Activated effector memory CD4-positive, alpha-beta T cell treated with Interleukin-2 at 50 U/mL for 16 hours (primary cell): ENCODE measurements at places on chromosomes 6 and 20.

GRCh38 chr6:2534406-2535042 is 216.2 kb downstream of the MYLK4 start:
- no peak for DNase-seq

- DNase-seq: no peak
These were observed 14.8 kb downstream of the SLCO4A1 start for GRCh38 chr20:62656919-62657588.

DNA sequence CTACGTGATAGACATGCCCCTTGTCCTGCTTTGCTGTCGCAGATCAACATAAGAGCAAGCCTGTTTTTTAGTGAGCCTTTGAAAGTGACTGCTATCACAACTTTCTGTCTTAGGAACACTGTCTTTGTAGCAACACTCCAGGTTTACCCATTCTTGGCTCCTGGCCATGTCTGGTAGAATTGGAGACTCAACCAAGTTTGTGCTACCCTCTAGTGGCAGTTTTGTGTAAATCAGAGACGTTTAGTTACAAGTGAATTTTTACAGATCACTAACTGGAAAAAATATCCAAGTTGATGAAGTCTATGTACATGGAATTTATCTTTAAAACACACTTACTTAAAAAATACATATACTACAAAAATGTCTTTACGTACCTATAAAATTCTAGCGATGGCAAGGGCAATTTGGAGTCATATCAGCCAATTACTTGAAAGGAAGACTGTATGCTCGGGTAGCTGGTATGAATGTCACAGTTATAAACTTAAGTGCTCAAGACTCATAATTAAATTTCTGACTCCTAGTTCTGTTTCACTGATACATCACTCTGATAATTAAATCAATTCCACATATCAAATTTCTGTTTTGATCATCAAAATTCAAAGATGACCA is 101.4 kb downstream of the ADGB start:
- no peak for DNase-seq

DNA sequence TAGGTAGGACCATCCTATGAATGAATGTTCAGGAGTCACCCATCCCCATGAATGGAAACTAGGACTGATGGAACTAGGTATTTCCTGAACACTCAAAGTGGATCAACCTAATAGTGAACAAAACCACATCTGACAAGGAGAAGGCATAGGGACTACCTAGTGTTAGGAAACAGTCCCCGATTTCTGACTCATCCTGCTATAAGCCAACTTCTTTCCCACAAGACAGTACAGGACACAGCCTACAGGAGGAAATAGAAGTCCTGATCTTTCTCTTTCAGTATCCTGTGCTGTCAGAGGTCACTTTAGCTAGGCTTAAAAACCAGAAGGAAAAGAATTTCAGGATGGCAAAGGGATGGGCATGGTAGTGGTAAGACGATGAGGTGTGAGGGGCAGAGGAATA is 19.5 kb upstream of the GMDS start:
- no peak for DNase-seq

GRCh38 chr6:110387986-110388385 is 27.4 kb downstream of the DDO start:
- no peak for DNase-seq

- no peak for DNase-seq
These were observed 252.3 kb upstream of the FOXQ1 start for GRCh38 chr6:1059596-1059995.

DNA sequence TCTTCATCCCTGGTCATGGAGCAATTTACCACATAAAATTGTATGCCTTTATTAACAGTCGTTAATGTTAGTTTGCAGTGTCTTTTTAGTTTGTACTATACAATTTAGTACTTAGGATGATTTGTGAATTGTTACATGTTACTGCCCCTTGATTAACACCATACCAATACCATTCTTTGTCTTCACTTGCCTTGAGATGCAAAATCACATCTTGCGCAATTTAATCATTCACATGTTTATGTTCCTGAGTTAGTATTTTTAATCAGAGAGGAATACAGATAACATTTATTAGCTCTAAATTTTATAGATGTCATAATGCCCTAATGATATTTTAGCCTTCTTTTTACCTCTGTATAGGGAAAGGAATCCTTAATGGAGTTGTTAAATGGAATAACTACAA is 114.1 kb downstream of the SCAF8 start:
- no peak for DNase-seq

DNA sequence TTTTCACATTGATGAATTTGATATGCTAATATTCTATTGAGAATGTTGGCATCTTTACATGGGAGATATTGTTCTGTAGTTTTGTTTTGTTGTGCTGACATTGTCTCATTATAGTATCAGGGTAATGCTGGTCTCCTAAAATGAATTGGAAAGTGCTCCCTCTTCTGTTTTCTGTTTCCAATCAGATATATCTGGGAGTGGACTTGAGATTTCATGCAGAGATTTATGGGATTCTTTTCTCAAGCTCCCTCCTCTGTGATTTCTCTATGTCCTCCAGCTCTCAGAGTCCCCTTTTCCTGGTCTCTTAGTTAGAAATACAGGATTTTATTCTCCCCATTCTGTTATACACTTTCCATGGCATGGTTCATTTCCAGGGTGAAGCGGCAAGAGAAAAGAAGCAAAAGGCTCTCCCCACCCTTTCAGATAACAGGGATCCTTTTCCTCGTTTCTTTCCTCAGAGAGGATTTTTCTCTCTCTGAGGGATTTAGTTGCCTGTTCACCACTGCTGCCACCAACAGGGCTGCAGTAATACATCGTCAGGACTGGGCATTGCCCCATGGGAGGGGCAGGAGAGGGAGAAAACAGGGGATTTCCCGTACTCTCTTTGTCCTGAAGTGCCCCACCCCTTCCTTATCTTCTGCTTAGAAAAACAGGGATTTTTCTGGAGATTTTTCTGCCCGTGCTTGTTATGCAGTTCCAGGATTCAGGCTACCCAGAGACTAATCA is 59.3 kb upstream of the STMND1 start:
- no peak for DNase-seq

- peak; percentile 51 for DNase-seq
These were observed at the start of gene NPEPL1 for GRCh38 chr20:58692579-58693225. Gene NPEPL1 (plus strand): TSS chr20:58692800. CDS start chr20:58692901, 101 bp downstream.

- no peak for DNase-seq
These were observed 121.5 kb downstream of the UST start for GRCh38 chr6:148868314-148868713.

GRCh38 chr20:58840816-58841538 is 9.7 kb downstream of the GNAS-AS1 start:
- no peak for DNase-seq

DNA sequence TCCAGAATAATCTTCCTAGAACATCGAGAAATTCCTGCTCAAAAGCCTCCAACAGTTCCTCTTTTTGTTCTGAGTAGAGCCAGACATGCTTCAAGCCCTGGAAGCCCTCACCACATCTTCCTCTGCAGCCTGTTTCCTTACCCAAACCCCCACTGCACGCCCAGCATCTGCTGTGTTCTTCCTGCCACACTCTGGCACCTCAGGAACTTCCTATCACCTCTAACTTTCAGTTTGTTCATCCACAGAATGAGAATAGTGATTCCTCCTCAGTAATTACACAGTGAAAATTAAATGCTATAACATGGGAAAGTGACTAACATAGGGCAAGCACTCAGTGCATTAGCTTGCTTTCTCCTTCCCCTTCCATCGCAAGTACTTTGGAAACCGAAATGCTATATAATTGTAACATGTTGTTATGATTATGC is 26.3 kb downstream of the C6orf89 start:
- DNase-seq: peak; percentile 15

GRCh38 chr20:3778976-3779375 is 2.3 kb downstream of the SPEF1 start:
- no peak for DNase-seq

GRCh38 chr6:142075516-142076101 is 57.1 kb upstream of the GJE1 start:
- no peak for DNase-seq

GRCh38 chr6:41785254-41785653 is 2.2 kb upstream of the TOMM6 start:
- DNase-seq: no peak

- DNase-seq: no peak
These were observed 7.4 kb downstream of the HLA-F start for GRCh38 chr6:29730575-29731126.

DNA sequence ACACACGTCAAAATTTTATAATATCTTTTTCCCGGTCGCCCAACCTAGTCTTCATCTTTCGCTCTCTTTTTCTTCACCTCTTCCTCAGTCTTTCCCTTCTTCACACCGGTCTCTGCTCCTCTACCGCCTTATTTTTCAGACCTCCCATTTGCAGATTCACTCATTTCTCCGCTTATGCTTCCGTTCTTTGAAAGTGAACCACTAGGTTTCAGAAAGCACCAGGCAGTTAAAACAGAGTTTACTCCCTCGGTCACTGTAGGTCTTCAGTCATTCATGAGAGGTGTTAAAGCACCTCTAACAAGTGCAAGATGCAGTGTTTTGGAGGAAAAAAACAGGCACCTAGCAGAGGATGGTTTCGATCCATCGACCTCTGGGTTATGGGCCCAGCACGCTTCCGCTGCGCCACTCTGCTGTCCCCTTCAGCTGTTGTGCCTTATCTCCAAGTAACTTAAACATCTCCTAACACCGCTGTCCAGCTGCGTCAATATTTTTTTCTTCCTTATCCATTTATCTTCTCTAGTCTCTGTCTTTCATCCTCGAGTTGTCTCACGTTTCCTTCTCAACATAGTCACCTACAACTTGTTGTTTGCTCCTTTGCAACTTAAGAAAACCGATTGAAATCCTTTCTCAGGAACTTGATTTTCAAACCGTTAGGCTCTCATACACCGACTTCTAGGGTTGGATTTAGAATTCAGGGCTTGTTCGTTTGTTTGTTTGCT is 119.7 kb upstream of the ZNF184 start:
- DNase-seq: no peak

GRCh38 chr6:31083742-31084354 is 28.5 kb downstream of the C6orf15 start:
- DNase-seq: no peak

DNA sequence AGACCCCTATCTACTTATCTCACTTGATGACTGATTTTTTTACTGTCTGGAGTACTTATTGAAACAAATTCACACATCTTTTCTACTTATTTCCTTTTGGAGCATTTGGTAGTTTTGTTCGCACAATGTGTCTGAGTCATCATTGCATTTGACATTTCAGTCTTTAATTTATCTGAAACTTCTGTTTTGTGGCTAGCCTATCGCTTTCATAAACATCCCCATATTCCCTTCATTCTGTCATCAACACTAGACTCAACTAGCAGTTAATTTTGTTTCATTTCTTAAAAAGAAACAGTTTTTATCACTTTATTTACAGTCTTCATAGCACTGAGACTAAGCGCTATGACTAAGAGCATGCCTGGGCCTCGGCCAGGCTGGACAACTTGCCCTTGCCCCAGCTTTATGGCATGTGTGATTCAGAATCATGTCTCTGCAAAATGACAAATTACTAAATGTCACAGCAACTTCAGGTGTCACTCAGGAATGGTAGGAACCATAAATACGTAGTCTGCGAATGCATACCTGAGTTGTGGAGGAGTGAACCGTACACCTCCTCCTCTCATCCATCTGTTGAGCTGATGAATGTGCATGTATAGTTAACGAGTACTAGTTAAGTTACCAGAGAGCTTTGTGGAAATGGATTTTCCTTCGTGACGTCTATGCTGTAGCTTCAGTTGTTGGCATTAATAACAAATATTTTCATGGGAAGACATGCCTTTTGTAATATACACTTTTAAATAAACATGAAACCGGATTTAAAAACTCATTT is 16.2 kb downstream of the L3MBTL3 start:
- no peak for DNase-seq

DNA sequence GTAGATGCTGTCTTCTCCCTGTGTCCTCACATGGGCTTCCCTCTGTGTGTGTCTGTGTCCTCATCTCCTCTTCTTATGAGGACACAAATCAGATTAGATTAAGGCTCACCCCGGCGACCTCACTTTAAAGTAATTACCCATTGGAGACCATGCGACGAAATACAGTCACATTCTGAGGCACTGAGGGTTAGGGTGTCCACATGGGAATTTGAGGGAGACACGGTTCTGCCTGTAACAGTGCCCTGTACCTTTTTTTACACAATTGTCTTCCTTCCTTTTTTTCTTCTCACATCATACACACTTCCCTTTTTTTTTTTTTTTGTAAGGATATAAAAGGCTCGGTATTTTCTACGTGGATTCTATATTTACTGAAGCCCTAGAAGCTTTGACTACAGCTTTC is 48.9 kb downstream of the DEK start:
- no peak for DNase-seq

DNA sequence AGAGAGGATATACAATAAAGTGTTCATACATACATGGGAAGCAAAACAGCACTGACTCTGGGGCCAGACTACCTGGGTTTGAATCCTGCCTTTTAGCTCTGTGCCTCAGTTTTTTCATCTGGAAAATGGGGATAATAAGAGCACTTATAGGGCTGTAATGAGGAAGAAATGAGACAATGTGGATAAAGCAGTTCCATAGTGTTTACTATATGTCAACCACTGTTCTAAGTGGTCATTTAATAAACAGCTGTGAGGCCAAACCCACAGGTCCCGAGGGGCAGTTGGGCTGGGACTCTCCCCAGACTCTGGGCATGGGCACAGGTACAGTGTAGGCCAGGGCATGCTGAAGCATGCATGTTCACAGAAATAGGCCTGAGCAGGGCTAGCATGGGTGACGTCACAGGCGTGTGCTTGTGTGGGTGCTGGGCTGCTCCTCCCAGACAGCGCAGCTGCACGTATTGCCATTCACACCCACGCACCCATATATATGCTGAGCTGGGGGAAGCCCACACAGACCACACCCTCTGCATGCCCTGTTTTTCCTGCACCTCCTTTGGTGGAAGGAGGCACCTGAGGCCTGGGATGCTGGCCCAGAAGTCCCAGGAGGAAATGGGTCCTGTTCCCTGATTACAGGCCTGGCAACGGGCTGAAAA is 3.5 kb upstream of the PLCG1 start:
- DNase-seq: peak; percentile 27

DNA sequence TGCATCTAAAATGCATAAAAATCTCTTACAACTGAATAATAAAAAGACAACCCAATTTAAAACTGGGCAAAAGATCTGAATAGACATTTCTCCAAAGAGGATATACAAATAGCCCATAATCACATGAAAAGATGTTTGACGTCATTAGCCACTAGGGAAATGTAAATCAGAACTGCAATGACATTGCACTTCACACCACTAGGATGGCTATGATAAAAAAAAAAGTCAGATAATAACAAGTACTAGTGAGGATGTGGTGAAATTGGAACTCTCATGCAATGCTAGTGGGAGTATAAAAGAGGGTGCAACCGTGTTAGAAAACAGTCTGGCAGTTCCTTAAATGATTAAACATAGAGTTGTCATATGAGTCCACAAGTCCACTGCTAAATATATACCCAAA is 24.3 kb upstream of the TBX18 start:
- no peak for DNase-seq
